ENCODE measurements at places on chromosomes 1 and 21.

DNA sequence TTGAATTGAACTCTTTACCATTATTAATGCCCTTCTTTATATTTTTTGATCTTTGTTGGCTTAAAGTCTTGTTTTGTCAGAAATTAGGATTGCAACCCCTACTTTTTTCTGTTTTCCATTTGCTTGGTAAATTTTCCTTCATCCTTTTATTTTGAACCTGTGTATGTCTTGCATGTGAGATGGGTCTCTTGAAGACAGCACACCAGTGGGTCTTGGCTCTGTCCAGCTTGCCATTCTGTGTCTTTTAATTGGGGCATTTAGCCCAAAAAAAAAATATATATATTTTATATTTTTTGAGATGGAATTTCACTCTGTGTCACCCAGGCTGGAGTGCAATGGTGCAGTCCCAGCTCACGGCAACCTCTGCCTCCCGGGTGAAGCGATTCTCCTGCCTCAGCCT lies 33.6 kb downstream of the DISC1 start:
- no peak for DNase-seq

DNA sequence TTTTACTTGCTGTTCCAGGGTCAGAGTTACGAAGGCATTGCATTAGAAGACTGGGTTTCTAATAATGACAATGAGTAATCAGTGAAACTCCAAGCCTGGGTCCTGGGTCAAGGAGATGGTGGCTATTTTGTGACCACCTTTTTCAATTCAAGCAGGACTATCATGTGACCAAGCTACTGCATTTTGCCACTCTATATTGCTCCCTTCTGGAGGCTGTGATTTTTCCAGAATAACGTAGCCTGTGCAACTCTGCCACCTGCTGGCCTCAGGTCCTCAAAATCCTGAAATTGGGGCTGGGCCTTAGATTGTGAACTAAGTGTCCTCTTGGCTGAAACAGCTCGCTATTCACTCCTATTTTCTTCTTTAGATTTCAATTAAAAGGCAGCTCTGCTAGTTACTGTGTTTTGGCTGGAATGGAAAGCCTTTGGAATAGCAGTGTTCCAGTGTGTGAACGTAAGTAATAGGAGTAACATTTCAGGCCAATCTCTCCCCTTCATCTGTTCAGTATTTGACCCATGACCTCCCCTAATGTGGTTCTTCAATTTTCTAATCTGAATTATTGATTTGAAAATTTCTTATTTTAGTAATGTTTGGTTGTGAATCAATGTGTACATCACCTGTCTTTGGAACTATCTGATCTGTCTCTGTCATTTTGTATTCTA lies 52.9 kb upstream of the CD46 start:
- DNase-seq: no peak

DNA sequence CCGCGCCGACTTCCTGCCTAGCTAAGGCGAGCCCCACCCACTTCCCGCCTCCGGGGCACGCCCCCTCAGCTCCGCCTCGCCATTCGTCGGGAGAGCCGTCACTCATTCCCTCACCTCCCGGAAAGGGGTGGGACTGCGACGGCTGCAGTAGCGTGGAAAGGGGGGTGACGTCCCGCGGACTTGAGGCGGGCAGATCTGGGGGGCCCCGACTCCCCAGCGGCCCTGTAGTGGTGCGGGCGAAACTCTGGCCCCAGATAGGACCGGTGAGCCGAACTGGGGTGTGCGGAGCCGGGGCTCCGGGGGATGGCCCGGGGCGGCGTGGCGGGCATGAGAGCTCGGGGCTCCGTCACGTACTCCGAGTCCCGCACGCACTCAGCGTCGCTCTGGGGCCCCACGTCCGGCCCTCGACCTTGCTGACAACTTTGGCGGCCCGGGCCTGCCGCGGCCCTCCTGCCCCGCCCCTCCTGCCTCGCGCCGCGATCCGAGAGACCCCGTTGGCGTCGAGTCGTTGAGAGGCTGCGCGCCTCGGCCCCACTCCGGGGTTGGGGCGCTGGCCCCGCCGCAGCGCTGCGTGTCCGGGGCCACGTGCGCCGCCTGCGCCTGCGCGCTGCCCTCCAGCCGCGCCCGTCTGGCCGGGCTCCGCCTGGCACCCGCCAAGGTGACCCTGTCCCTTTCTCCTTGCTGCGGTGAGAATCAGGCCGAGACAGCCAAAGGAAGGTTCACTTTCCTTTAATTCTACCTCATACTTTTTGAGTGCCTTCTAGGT lies 395 bp upstream of the ENO1 start:
- peak; percentile 89 for DNase-seq

DNA sequence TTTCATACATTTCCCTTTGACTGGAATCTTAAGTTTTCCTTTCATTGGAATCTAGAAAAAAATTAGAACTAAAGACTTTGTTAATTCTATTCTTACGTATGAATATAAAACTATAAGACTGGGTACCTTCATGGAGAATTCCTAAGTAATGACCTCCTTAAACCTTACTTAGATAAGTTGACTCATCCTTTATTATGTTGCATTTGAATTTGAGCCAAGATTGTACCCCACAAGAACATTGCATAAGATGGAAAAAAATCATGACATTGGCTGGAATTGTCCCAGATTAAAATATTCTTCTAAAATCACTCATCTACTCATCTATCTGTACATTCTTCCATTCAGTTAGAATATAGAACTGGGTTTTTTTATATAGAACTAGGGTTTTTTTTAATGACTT lies 137.4 kb downstream of the C1orf21 start:
- DNase-seq: peak; percentile 11

- DNase-seq: no peak
These were observed 27.6 kb downstream of the SNX27 start for GRCh38 chr1:151639466-151639865.

DNA sequence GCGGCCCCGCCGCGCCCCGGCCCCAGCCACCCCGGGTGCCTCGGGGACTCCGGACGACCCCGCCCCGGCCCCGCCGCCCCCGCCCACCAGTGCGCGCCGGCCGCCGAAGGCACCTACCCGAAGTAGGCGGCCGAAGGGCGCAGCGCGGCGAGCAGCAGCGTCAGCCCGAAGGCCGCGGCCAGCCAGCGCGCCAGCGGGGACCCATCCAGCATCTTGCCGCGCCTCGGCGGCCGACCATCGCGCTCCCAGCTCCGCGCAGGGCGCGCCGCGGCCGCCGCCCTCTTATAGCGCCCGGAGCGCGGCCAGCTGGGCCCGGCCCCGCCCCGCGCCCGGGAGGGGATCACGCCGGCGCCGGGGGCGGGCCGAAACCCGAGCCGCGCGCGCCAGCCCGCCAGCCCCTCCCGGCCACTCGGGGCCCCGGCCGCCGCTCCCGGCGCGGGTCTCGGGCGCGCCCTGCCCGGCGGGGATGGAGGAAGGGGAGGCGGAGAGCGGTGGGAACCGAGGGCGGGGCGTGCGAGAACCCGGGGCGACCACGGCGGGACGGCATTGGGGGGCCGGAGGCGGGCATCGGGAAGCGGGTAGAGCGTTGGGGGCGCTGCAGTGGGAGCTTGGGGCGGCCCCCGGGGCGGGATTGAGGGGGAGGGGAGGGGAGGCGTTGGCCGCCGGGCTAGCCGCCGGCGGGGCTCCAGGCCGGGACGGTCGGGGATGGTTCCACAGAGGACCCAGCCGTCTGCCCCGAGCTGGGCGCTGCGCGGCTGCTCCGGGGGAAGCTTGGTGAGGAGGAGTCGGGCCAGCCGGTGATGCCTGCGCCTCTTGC lies at the start of gene WNT9A:
TSS of gene WNT9A (minus strand) at position 257 of the 817 bp plus-strand sequence. CDS start at position 212, 45 bp downstream.
- no peak for DNase-seq

DNA sequence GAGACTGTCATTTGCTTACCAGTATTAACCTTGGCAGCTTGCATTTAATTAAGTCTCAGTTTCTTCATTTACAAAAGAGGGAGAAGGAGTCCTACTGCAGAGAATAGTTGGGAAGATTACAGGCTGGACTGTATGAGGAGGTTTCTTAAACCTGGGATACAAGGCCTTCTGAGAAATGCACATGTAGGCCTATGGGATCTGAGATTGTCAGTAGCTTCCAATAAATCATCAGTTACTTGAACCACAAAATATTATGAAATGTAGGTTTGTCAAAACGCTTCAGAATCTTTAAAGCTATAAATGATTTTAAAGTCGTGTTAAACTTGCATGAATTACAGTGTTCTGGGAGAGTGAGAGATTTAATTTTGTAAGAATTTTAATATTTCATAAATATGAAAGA lies 69.6 kb downstream of the NRIP1 start:
- no peak for DNase-seq

- no peak for DNase-seq
These were observed 40.7 kb downstream of the HHAT start for GRCh38 chr1:210369425-210369824.

DNA sequence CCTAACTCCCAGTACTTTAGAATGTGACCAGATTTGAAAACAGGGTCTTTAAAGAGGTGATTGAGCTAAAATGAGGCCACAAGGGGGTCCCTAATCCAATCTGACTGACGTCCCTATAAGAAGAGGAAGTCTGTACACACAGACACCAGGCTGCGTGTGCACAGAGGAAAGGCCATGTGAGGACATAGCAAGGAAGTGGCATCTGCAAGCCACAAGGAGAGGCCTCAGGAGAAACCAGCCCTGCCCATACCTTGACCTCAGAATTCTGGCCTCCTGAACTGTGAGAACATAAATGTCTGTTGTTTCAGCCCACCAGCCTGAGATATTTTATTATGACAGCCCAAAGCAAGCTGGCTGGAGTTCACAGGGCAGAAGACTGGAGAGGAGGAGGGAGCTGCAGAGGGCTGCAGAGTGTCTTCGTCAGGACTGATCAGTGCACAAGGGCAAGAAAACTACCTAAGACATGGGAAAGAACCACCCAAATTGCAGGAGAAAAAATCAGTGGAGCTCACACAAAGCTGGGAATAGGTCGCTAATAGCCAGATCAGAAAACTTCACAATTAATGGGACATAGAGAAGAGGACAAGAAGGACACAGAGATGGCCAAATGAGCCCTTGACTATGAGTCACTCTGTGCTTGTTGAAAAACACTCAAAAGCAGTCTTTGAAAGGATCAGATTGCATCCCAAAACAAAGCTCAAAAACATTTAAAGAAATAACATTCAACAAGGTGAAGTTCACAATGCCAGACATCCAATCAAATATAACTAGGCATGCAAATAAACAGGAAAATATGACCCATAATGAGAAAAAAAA lies 14.1 kb upstream of the WNT9A start:
- DNase-seq: no peak

DNA sequence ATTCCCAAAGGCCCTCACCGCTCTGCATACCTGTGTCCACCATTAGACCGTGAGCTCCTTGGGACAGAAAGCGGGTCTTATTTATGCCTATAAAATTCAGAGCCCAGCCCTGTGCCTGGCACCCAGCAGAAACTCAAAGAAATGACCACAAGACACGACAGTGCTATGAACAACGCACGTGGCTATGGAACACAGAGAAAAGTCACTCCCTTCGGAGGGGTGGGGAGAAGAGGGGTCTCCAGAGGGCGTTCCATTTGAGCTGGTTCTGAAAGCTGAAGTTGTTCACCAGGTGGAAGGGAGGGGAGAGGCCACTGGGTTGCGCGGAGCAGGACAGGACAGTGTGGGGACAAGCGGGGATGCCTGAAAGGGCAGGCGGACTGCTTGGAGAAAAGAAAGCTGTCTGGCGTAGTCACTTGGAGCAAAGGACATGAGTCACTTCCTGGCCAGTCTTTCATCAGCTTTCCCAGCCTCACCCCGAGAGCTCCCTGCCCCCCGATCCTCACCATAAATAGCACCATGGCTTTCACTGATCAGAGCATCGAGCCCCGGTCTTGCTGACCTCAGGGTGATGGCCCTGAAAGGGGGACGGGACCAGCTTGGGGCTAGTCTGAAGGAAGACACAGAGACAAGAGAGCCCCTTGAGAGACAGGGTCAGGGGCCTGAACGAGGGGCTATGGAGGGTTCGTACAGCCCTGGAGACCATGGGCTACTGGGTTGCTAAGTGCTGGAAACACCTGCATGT lies 28.5 kb downstream of the ECE1 start:
- no peak for DNase-seq

DNA sequence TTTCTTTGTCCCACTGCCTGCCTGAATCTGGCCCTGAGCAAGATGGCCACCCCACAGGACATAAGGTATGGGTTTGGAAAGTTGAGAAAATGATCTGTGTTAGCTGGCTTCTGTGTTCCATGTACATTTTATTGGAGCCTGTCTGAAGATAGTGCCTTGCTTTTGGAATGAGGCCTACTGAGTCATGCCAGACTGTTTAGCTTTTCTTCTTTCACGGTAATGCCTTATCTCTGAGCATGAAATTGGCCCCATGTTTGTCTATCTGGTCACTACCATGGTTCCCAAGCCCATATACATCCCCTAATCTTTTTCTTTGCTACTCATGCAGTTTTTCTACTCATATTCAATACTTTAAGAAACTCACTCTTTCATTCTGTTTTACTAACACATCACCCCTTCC lies 85.1 kb upstream of the LMO4 start:
- no peak for DNase-seq

- no peak for DNase-seq
These were observed 107.3 kb upstream of the PALMD start for GRCh38 chr1:99538618-99538956.

Data from keratinocyte (primary cell).